Neural crest cell (in vitro differentiated cells): ENCODE measurements at places on chromosomes 7 and 10. TPM values are rescaled to one million over a fixed set of nuclear protein-coding genes. Genes with fewer than 3 reads are reported as not detected.

Gene SFXN2
- 36.6 and 38.2 TPM in 2 replicates for total RNA-seq

DNA sequence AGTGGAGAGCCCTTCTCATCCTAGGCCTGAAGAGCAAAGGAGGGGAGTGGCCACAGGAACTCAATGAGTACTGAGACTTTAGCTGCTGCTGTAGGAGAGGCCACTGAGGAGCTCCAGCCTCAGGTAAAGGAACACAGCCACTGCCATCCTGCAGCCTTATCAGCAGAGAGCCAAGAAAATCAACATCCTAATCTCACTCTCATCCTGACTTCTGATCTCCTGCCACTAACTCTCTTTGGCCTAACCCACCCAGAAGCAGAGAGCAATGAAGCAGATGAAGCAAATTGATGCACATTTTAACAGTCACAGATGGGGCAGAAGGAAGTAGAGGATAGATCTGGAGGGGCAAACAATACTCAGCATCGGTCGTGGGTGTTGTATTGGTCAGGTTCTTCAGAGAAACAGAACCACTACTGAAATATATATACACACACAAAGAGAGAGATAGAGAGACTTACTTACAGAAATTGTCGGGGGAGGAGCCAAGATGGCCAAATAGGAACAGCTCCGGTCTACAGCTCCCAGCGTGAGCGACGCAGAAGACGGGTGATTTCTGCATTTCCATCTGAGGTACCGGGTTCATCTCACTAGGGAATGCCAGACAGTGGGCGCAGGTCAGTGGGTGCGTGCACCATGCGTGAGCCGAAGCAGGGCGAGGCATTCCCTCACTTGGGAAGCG, 297.6 kb downstream of the MTERF1 start:
- no peak for DNase-seq

Gene BMPER
- not detected in 2 replicates for total RNA-seq

Gene SH2D4B
- 0.09 and 0.16 TPM in 2 replicates for total RNA-seq

GRCh38 chr10:126090443-126090842, 194.1 kb downstream of the FANK1 start:
- no peak for DNase-seq

DNA sequence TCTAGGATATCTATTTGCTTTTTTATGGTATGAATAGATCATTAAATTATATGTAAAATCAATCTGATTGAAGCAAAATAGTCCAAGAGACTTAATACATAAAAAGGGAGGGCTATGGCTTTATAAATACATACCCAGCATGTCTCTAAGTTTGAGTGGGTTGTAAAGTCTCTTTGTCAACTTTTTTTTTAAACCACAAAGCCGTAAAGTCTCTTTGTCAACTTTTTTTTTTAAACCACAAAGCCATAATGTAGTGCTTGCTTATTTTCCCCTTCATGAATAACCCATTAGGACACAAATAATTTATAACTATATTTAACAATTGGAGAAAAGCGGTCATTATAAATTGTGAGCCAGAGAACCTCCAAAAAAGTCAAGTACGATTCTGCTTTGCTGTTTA, 5.7 kb downstream of the HECTD2 start:
- DNase-seq: no peak

GRCh38 chr10:92691591-92692079, 1.9 kb downstream of the HHEX start:
- DNase-seq: peak; percentile 9

DNA sequence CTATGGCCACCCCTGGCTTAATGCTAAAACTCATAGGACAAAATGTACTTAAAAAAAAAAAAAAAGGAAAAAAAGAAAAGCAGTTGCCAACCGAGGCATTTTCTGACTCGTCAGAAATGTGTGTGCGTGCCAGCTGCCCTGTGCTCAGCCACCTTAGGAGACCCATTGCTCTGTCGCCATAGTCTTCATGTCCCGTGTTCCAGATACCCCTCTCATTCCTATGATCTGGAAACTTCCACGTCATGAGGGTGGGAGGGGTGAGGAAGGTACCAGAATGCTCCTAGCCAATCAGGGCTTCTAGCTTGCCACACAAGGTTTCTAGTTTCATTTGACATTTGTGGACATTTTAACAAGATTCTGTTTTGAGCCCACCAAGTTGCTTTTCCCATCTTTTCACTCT, 212.9 kb downstream of the TCF7L2 start:
- DNase-seq: no peak

GRCh38 chr7:151254316-151254715, 5.8 kb upstream of the SMARCD3 start:
- no peak for DNase-seq

GRCh38 chr10:60479305-60480020, 89.8 kb upstream of the ANK3 start:
- DNase-seq: no peak

GRCh38 chr7:32410545-32410944, 79.6 kb downstream of the LSM5 start:
- no peak for DNase-seq

GRCh38 chr7:92737706-92738105, 98.7 kb downstream of the CDK6 start:
- no peak for DNase-seq

GRCh38 chr10:88865281-88865876, 13.7 kb upstream of the ANKRD22 start:
- DNase-seq: no peak

- no peak for DNase-seq
Measured at GRCh38 chr10:3645406-3645805, 139.6 kb downstream of the KLF6 start.

DNA sequence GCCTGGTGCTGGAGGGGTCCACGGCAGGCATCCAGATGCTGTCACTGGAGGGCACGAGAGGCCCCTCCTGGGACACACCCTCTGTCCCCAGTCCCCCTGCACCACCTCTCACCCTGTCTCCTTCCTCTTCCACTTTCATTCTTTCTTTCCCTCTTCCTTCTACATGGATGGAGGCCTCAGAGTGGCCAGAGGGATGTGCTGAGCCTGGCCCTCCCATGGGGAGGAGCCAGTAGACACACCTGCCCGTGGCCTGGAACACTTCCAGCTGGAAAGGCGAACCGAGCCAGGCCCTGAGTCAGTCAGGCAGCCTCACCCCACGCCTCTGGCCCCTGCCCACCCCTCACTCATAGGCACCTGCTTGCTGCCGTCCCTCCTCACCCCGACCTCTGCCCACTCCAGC, 55.9 kb upstream of the MXI1 start:
- no peak for DNase-seq

Gene CUBN
- total RNA-seq: 1.6 and 2.2 TPM in 2 replicates

DNA sequence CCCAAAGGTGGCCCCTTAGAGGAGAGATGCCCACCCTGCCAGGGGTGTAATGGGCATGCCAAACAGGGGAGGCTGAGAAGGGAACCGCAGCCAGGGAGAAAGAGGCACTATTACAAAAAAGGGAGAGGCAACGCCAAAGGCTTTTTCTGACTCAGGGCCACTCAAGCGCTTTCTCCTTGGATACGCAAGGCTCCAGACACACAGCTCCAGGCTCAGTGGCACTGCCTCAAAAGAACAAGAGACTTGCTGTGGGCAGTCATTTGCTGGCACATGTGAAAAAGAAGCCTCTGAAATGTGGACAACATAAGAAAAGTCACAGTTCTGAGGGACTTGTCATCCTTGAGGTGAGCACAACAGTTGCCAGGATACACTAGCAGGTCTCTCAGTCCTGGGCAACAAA, 128.4 kb downstream of the DGKI start:
- DNase-seq: no peak

Gene CLDN4
- total RNA-seq: 0.34 and 0.47 TPM in 2 replicates

- no peak for DNase-seq
Measured at GRCh38 chr10:60257767-60258428, 131.8 kb downstream of the ANK3 start.

- no peak for DNase-seq
Measured at GRCh38 chr10:101000915-101001658, 1.5 kb downstream of the LZTS2 start.

DNA sequence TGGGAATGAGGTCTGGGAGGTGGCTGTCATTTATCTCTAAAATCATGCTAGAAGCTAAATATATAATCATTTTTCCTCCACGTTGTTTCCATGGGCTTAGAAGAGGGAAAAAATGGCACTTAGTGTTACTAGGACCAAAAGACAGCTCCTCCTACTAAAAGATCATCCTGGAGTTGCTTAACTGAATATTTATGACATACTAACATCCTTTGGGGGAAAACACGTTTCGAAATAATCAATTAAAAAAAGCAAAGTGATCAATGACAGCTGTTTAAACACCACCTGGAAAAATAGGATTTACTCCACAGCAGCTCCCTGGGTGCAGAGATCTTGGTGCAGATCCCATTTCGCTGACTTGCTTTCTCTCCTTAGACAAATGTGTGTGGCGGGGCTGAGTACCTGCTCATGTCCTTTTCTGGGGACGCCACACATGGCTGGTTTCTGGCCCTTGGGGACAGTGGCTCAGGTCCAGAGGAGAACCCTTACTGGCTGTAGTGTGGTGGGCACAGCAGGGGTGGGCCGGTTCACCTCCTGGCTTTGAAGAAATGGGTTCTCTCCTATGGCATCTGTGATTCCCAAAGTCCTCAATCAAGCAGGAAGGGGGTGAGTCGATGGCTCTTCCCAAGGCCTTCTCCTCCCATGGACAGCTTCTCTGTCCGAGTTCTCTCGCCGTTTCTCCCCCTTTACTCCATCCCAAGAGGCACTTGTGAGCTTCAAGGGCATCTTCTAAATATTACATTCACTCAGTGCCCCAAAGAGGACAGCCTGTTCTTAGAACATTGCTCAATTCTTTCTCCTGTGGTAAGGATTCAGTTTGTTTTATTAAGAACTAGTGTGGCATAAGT, 156.4 kb upstream of the KLF14 start:
- DNase-seq: no peak

DNA sequence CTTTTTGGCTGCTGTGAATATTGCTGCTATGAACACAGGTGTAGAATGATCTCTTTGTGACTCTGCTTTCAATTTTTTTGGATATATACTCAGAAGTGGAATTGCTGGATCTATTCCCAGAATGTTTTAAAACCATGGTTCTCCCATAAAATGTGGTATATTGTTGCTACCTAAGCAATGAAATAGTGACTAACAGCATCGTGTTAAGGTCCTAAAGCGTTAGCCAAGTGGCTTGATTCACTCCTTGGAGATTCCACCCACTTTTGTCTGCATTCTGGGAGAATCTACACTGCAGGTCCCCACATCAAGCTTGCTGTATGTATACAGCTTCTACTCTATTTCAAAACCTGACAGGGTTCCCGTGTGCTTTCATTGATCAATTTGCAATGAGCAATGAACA, 105.6 kb downstream of the CDK6 start:
- DNase-seq: no peak

DNA sequence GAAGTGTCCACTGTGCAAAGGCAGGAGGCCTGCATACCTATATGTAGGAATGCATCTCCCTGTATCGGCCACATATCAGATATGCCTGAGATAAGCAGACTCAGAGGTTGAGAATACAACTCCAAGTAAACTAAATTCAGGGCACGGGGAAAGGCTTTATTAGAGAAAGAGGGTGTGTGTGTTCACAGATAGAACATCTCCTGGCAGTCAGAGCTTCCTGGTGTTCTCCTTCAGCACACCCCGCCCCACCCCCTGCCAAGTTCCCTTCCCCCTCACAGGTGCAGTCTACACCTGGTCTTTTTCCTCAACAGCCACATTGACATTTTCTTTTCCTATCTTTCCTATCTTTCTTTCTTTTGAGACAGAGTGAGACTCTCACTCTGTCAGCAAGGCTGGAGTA, 17.1 kb downstream of the GBX1 start:
- no peak for DNase-seq

GRCh38 chr10:74011770-74012169, 13.9 kb downstream of the VCL start:
- DNase-seq: no peak

DNA sequence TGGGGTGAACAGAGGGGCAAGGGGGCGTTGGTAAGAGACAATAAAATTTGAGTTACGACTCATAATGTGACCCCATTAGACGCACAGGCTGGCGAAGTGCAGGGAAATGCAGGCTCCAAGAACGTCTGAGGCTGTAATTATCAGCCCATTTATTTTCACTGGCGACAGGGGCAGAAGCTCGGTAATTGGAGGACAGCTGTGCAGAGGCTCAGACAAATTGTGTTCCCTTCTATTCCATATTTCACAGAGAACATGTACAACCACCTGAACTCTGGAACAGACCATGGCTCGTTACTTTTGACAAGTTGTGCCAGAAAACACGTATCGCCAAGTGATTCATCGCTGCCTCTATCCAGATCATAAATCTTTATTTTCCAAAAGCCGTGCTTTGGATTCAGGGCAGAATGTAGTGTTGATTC, 137.3 kb upstream of the FRMD4A start:
- DNase-seq: no peak

Gene EPO
- total RNA-seq: 0.23 and 0.30 TPM in 2 replicates

Gene OR9A2
- not detected in 2 replicates for total RNA-seq

Gene CTTNBP2
- 9.9 and 12.5 TPM in 2 replicates for total RNA-seq

Gene FOXI2
- total RNA-seq: not detected in 2 replicates

DNA sequence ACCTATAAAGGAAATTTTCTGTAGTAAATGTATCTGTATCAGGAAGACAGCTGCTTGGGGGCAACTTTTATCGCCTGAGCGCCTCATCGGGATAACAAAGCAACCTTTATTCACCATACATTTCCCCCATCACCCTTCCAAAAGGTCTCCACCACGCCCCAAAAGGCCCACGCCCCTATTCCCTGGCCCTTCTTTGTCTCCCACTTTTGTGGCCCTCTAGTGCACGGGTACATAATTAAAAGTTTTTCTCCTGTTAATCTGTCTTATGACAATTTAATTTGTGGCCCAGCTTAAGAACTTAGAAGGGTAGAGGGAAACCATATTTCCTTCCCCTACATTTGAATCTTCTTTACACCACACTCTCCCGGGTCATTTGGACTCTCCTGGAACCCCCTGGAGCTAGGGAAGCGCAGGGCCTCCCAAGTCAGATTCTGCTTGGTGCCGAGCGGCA, 625 bp downstream of the RP9 start:
- no peak for DNase-seq

DNA sequence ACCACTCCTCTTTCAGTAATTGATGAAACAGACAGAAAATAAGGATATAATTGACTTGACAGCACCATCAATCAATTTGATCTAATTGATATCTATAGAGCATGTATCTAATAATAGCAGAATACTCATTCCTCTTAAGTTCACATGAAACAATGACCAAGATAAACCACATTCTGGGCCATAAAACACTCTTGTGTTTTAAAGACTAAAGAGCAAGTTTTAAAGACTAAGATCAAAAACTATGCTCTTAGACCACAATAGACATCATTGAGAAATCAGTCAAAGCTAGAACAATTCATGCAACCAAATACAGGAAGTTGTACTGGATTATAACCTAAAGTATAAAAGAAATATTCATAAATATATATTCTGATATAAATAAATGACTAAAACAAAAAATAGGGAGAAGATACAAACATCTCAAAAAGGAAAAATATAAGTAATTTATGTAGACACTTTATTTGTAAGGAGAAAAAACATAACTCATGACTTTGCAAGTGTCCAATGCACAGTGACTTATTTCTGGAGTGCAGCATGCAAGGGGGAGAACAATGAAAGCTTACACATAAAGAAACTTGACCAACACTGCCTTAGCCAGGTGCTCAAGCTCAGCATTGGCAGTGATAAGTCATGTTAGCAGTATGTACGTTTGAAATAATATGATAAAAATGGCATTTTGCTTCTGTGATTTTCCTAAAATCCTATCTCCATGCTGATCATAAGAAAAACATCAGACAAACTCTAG, 312.7 kb upstream of the IGFBP3 start:
- DNase-seq: no peak

Gene LRMDA
- 0.98 and 3.1 TPM in 2 replicates for total RNA-seq

Gene GPC2
- total RNA-seq: 97.8 and 106 TPM in 2 replicates
